ENCODE measurements at places on chromosomes 11 and 22.

- no peak for DNase-seq
Observed at GRCh38 chr22:38925571-38926041, 31.8 kb upstream of the APOBEC3A start.

GRCh38 chr11:64102005-64102738, 63.7 kb downstream of the MACROD1 start:
- DNase-seq, result no peak

- no peak for DNase-seq
Observed at GRCh38 chr11:33635161-33635560, 65.5 kb downstream of the C11orf91 start.

- DNase-seq, result no peak
Observed at GRCh38 chr11:24781288-24781687, 284.4 kb downstream of the LUZP2 start.

GRCh38 chr22:29787371-29787980, 20.3 kb downstream of the UQCR10 start:
- no peak for DNase-seq

- no peak for DNase-seq
Observed at GRCh38 chr11:7537265-7537664, 23.5 kb downstream of the PPFIBP2 start.

GRCh38 chr11:1450949-1451710, 35.4 kb downstream of the MOB2 start:
- DNase-seq, result no peak

GRCh38 chr22:46442217-46442853, 95.1 kb downstream of the CELSR1 start:
- DNase-seq, result peak; percentile 43

DNA sequence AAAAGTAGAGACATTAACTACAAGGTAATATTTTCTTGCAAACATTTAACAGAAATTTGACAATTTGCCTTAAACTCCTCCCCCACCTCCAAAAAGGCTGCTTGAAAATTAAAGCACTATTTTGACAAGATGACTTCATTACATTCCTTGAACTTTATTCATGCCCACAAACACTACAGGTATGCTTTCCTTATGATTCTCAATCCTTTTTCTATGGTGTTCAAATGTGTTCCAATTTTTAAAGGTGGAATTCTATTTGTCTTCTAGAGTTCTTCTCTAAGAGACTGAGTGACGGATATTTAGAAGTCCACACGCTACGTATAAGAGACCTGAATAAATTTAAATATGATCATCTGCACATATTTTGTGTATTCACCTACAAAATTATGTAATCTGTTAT, 69.4 kb downstream of the MRTFA start:
- DNase-seq, result no peak

DNA sequence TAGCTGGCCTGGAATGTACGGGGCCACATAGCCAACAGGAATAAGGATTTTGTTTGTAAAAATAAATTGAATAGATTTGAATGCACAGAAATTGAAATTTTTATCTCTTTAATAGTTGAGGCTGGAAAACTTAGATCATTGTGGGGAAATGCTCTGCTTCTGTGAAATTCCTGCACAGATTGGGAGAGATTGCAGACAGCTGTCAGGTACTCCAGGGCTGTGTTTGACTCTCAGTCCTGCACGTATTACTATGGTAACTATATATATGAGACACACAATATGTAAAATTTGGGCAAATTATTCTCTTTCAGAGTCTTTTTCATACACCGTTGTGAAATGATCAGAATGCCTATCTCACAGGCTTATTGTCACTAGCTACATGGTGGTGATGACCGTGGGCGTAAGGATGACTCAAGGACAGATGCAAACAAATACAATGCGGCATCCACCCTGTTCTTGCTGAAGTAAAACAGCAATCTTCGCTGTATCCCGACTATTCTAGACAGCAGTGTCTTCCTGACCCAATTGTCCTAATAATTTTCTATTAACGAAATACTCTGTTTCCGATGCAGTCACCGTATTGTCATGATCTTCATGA, 79.4 kb downstream of the ZC3H12C start:
- DNase-seq, result no peak

DNA sequence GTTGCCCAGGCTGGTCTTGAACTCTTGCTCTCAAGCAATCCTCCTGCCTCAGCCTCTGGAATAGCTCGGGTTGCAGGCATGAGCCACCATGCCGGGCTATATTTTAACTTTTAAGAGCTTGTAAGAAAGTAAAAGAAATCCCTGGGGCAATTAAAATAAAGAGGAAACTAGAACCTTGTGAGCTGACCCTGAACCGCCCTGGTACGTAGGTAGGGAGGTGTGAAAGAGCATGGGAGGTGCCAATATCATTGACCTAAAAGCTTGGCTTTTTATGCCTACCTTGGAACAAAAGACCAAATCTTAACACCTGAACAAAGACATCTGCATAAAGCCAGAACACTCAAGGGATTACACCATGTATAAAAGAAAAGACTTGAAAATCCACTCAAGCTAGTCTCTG, 595.1 kb downstream of the SOX6 start:
- no peak for DNase-seq

DNA sequence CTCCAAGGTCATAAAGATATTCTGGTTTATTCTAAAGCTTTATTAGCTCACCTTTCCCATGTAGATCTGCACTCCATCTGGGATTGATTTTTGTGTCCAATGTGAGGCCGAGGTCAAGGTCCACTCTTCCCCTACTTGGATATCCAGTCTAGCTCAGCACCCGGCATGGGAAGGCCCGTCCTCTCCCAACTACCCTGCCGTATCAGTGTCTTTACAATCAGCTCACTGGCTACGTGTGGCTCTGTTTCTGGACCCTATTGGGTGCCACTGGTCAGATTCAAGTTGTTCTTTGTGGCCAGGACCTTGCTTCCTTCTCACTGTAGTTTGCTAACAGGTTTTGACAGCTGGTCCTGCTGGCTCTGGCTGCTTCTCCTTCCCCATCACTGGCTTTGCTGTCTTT, 30.9 kb downstream of the KCNQ1OT1 start:
- no peak for DNase-seq

DNA sequence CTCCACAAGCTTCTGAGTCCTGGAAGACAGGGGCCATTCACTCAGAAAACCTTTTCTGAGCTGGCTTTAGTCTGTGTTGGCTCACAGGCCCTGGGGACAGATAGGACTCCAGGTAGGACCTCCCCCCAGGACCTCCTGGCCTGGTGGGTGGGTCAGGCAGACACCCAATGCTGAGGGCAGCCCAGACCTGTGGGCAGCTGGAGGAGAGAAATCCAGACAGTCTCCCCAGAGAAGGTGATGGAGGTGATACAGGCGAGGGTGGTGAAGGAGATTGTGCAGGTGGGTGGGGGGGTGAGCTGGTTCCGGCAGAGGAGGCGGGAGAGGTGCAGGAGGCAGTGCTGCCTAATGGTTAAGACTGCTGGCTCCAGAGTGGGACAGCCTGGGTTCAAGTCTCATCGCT, 15.6 kb downstream of the LRRC32 start:
- DNase-seq, result no peak
